Left colon (tissue), 2 donors: ENCODE measurements at places on chromosomes 13 and 19. TPM values are rescaled to one million over a fixed set of nuclear protein-coding genes. Genes with fewer than 3 reads are reported as not detected.

DNA sequence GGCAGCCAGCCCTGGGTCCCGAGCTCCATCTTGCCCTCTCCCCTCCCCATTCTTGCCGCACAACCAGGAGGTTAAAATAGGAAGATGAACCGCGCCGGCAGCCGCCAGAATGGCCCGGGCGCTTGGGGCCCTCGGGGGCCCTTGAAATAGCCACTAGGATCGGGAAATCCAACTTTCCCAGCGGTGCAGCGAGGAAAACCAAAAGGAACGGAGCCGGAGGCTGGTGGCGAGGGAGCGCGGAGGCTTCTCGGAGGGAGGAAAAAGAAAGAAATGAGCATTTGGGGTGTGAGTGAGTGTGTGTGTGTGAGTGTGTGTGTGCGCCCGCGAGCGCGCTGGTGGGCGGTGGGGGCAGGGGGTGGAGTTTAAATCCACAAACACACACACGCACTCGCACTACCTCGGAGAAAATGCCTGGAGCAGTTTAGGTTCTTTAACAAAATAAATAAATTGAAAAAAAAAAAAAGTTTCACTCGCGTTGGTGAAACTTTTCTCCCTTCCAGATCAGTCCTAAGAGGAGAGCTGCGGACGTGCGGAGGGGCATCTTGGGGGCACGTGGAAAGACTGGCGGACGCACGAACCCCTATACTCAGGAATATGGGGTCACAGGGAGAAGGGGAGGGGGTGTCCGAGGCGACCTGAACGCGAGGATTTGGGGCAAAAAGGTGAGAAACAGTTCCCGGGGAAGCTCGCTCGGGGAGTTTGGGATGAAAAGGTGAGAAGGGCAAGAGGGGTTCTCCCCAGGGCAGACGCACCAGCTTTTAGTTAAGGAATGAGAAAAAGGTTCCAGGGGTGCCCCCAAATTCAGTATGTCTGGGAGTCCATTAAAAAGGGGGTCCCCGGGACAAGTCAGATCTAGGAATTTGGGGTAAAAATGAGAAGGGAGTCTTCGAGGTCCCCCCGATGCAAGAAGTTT lies 1.3 kb downstream of the RFX2 start:
- DNase-seq: peak; percentile 67

DNA sequence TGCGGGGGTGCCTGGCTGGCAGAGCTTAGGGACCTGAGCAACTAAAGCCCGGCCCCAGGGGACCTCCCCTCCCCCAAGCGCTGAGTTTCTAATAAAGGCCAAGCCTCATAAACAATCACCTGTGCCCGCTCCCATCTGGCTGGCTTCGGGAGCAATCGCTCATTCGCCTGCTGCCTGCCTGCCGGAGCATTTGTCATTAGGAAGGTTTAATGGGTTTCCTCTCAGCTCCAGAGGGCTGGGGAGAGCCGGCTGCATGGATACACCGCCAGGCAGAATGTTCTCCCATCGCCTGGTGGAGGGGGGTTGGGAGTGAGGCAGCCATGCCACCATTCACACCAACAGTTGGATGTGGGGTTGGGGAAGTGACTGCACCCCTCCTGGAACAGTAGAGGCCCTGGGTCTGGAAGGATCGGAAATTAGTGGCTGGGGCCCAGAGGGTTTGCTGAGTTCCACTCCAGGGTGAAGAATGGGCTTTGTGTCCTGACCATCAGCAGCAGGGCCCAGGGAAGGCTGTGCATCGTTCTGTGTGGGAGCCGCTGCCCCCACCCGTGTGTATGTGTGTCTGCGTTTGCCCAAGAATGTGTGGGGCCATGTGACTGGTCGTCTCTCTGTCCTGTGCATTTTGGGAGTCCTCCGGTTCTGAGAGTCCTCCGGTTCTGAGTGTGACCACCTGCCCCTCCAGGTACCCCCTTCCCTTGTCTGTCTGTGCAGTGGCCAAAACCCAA lies 15.3 kb downstream of the PIN1 start:
- no peak for DNase-seq

GRCh38 chr13:110108348-110109139 lies 198.4 kb downstream of the COL4A1 start:
- DNase-seq: peak; percentile 55

SRRM5 gene
- 0.73 TPM for total RNA-seq

ADGRE2 gene
- 1.6 TPM for total RNA-seq

ABCC4 gene
- 21.0 TPM for total RNA-seq

KLK8 gene
- total RNA-seq: not detected

CAMSAP3 gene
- total RNA-seq: 52.4 TPM

DNA sequence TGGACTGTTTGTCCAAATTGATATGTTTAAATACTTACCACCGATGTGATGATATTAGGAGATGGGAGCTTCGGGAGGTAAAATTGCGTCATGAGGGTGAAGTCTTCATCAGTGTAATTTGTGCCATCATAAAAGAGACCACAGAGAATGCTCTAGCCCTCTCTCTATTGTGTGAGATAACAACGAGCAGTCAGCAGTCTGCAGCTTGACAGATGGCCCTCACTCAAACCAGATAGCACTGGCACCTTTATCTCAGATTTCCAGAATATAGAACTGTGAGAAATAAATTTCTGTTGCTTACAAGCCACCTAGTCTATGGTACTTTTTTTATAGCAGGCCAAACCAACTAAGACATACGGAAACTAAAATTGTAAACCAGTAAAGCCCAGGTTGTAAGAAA lies 1718.9 kb upstream of the MIR17HG start:
- DNase-seq: no peak

KIRREL2 gene
- total RNA-seq: 0.11 TPM

GRCh38 chr19:45616704-45617017 lies 14.6 kb upstream of the GPR4 start:
- no peak for DNase-seq

GRCh38 chr13:90824032-90824431 lies 523.5 kb upstream of the MIR17HG start:
- no peak for DNase-seq

LYL1 gene
- total RNA-seq: 2.0 TPM

DNA sequence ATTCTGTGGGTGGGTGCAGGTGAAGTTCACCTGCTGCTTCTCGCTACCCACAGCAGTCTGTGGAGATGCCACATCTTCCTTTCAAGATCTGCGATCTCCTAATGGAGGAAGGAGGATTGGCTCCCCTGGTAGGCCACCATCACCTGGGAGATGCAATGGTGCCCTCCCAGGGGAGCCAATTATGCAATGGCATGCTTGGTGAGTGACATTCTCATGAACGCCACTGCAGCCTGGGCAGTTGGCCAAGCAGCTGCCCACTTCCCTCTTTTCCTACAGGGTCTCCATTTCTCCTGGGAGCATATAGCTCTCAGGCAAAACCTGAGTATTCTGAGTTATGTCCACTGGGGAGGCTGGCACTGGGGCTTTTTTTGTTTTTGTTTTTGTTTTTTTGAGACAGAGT lies 83.5 kb upstream of the KCTD15 start:
- DNase-seq: no peak

- DNase-seq: peak; percentile 80
These were observed 1.7 kb downstream of the ELL start for GRCh38 chr19:18519962-18520847.

GRCh38 chr13:43251961-43252360 lies 228.6 kb downstream of the DNAJC15 start:
- DNase-seq: no peak

- no peak for DNase-seq
These were observed 35.7 kb downstream of the TFDP1 start for GRCh38 chr13:113620036-113620796.

GRCh38 chr13:97030705-97031452 lies 36.6 kb upstream of the OXGR1 start:
- no peak for DNase-seq

DNA sequence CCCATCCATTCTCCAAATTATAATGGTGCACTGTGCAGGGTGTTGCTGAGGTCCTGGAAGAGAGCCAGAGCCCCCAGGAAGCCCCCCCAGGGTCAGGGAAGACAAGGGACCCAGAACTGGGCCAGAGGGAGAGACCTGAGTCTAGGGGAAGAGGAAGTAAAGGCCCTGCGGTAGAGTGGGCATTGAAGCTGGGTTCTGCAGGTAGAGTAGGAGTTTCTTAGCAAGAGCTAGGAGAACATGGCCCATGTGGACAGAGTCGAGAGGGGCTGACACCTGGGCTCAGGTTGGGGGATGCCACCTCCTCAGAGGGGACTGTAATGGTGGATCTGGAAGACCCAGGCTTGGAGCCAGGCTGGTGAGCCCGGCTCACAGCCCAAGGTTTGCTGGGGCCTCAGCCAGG lies 17.0 kb upstream of the ONECUT3 start:
- DNase-seq: no peak

PSG3 gene
- not detected for total RNA-seq

DNA sequence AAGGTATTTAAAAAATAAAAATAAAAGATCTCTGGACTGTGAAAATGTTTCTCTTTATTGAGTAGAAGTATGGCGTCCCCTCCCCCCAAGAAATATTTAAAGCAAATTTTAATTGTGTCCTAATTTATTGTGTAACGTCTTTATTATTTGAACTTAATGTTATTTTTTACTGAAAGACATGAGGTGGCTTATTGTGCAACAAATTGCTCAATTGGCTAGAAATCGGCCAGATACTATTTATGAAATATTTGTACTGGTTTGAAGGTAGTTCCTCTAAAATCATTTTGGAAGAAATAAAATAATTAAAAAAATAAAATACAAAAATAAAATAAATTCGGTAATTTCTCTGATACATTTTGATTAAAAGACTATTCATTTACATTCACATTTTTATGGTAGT lies 162.3 kb downstream of the DACH1 start:
- no peak for DNase-seq

GRCh38 chr13:94315188-94315587 lies 164.3 kb downstream of the DCT start:
- DNase-seq: no peak
